ENCODE measurements at places on chromosomes 1 and 21.

- no peak for DNase-seq
Measured at GRCh38 chr21:36077758-36078157, 7.9 kb downstream of the CBR1 start.

- DNase-seq = no peak
Measured at GRCh38 chr1:164263540-164263939, 295.4 kb upstream of the PBX1 start.

DNA sequence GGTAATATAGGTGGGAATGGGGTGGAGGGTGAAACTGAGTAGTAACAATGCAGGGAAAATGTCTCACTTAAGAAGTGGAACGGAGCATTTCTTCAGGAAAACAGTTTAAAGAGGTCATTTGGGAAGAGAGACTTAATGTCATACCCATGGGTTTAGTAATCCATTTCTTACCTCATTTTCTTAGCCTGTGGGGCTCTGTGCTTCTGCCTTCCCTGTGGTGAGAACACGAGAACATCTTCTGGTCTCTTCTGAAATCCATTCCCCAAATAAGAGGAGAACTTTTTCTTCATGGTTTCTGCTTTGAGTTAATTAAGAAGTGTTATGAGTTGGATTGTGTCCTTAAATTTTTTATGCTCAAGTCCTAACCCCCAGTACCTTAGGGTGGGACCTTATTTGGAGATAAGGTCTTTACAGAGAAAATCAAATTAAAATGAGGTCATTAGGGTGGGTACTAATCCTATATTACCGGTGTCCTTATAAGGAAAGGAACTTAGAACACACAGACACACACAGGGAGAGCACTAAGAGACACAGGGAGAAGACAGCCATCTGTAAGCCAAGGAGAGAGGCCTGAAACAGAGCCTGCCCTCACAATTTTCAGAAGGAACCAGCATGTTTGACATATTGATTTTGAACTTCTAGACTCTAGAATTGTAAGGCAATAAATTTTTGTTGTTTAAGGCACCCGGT, 5.4 kb downstream of the CCDC190 start:
- DNase-seq = no peak

DNA sequence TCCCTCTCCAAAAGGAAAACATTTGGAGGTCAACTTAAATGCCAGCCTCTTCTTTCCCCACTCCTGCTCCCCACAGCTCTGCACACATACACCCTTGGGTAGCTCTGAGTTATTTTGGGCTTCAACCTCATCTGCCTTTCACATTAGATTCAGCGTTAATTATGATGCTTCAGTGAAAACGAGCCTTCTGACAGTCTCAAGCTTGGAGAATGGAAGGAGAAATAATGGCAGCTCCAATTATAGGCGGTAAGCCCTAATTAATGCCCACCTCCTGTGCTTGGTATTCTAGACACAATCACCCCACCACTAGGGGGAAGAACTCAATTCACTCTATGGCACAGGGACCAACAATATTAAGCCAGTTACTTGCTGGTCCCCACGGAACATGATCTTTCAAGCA, 397.9 kb downstream of the BRINP2 start:
- peak; percentile 12 for DNase-seq

GRCh38 chr1:233326319-233326718, 1.2 kb upstream of the MAP3K21 start:
- DNase-seq = no peak

DNA sequence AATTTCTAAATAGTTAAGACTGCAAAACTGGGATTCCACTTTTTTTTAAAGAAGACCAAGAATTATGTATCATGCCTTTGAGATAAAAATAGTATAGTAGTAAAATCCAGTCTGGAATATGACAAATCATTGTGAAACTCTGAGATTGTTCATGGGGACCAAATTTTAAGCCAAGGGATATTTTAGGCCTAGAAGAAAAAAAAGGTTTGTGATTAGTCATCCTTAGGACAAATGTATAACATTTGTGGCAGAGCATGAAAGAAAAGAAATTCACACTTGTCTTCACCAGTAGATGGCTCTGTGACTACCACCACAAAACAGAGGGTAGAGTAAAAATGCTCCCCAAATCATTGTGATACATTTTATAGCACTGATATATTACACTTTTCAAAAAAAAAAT, 226.1 kb downstream of the KCTD3 start:
- DNase-seq = peak; percentile 23

DNA sequence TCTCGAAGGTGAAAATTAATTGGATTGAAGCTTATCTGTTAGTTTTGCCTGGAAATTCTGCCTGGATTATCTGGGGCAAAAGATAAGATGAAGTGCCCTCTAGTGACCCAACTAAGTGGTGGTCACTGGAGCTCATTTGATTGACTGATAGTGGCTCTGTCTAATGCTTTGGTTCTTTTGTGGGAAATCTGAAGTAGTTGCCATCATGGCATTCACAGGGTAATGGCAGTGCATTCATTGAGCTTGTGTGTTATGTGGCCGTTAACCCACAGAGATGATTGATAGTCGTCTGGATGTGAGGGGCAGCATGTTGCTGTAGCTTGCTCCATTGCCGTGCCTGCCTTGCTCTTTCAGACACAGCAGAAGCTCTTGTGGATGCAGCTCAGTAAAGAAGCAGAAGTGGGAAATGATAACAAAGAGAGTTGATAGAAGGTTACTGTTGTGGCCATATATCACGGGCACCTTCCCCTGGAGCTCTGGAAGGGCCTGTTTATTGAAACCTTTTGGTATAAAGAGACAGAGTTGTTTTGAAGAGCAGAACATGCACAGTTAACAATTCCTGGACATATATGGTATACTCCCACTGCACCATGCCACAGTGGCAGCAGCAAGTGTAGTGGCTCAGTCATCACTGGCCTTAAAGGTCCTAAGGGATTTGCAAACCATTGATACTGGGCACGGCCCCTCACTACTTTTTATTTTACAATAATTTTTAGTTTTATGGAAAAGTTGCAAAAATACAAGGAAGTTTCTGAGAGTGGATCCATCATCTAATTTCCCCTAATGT, 42.0 kb downstream of the CXADR start:
- peak; percentile 59 for DNase-seq

DNA sequence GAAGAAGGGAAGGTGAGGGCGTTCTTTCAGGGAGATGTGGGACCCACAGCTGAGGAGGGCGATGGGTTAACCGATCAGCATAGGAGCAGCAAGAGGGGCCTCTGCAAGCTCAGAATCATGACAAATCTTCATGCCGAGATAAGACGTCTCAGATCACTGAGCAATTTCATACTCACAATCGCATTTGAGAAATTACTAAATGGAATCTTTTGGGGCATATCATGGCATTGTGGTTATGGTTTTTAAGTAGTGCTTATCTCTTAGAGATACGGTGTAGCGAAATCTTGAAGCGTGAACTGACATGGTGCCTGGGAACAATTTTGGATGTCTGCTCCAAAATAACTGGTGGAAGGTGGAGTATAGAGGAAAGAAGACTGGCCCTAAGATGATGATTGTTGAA, 6.2 kb downstream of the TNNT2 start:
- DNase-seq = no peak

GRCh38 chr1:108106775-108107174, 93.4 kb downstream of the SLC25A24 start:
- no peak for DNase-seq

DNA sequence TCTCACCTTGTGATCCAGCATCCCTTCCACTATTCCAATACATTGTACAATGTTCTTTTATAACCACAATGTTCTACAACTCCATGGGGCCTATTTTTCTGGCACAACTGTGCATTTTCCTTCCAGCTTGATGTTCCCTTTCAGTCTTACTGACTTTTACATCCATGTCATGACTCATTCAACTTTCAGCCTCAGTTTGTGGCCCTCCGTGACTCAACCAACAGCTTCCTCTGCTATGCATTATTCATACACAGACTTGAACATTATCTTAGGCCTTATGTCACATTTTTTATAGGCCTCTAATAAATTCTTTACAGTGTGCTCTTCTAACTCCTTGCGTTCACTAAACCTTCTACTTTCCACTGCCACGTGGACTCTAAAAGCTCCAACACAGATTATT, 119.4 kb upstream of the PRMT6 start:
- DNase-seq = no peak

- no peak for DNase-seq
Measured at GRCh38 chr1:3999941-4000735, 100.1 kb upstream of the C1orf174 start.

DNA sequence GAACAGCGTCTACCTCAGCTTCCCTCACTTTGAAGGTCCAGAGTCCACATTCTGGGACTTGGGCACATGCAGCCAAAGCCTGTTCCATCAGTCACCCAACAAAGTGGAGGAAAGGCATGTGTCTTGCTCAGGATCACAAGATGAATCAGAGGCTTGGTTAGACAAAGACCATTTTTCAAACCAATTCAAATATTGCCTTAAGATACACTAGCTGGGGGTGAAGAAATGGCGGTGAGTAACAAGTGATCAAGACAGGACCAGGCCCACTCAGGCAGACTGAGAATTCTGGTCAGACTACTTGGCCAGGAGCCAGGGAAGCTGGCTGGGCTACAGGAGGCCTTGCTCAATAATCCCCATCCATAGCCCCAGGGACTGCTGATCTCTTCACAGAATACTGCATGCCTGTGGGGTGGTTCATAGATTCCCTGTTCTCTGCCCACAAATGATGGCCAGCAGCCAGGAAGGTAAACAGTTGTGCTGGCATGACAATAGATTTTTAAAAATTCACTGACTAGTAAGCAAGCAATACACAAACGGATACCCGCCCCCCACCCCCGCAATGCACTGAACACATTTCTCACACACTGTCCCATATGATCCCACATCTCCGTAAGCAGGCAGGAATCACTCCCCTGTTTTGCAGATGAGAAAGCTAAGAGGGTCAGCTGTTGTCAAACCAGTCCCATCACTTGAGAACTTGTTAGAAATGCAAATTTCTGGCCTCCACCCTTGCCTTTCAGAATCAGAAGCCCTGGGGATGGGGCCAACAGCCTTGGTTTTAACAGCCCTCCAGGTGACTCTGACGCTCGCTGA, 27.2 kb downstream of the ERI3 start:
- peak; percentile 66 for DNase-seq

- no peak for DNase-seq
Measured at GRCh38 chr1:210129092-210129491, 103.5 kb upstream of the SERTAD4 start.

DNA sequence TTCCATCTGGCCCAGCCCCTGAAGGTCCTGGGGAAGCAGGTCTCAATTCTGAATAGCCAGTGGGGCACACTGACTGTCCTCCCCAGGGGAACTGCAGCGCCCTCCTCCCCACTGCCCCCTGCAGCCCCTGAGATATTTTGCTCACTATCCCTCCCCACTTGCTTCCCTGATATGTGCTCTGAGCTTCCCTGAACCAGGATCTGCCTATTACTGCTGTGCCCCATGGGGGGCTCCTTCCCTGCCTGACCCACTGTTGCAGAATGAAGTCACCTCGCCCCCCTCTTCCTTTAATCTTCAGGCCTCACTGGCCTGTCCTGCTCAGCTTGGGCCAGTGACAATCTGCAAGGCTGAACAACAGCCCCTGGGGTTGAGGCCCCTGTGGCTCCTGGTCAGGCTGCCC, 89.8 kb downstream of the PTPRU start:
- no peak for DNase-seq

DNA sequence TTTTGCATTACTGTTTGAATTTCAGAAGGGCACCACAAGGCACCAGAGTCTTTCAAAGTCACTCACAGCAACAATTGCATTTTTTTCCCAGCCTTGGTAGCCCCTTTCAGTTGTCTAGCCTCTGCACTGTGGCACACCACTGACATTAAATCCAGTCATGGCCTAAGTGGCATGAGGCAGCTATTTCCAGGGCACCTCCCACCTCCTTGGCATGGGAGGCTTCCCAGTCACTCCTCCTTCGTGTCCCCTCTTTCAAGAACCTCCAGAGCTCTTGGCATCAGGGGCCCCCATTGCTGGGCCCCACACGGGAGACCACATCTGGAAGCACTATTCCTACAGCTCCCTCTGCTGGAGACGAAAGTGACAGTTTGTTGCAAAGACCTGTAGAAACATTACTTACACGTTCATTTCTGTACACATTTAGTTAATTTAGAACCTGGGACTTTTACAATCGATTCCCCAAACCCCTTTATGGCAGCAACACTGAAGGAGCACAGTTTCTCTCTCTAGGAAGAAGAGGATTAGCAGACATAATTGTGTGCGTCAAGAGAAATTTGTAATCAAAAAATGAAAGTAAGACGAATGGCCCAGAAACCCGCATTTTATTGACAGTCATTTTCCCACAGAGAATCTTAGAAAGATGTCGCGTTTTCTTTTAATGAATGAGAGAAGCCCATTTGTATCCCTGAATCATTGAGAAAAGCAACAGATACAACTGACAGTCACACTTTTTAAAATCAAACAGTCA, 5.7 kb upstream of the CHD5 start:
- DNase-seq = peak; percentile 35

DNA sequence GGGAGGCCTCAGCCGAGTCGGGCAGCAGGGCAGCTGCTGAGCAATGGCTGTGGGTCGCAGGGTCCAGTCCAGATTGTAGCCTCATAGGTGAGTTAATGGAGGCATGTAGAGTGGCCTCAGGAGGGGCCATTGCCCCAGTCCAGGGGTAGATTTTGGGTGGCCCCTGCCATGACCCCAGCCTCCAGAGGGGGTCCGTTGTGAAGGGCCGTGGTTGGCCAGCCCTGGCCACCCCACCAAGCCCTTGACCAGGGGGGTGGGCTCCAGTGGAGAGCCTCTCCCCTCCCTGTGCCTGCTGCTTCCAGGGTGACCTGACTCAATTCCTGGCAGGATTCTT, 26.1 kb downstream of the TRPM2 start:
- no peak for DNase-seq

- no peak for DNase-seq
Measured at GRCh38 chr21:9838738-9839642, 682.4 kb upstream of the TPTE start.

DNA sequence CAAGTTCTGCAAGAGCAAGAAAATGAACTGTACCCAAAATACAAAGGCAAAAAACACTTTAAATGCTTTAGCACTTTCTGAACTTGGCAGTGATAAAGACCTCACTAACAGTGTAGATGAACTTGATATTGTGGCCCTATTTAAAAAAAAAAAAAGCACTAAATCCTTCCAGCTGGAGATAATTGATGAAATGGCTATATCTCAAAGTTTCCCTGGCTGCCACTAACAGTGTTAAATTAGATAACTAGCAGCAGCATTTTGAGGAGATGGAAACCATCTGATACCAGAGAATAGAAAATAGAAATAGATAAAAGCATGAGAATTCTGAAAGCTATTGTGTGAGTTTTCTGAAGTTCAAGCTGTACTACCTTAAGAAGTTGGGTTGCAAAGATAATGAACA, 317.2 kb downstream of the RWDD3 start:
- DNase-seq = no peak

DNA sequence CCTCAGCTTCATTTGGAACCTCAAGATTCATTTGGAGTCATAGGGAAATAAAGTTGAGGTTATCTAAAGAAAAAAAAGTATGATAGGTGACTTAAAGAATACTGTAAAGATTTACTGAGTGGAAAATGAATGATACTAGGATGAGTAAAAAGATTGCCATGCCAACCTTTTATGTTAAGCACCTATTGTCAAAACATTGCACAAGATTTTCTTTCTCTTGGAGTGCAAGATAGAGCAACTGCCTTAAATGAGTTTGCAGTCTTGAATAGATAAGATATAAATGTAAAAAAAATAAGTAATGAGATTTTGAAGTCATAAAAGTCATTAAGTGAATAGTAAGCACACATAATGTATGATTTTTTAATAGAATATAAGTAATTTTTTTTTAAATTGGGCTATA, 5.1 kb upstream of the ANGPTL1 start:
- no peak for DNase-seq
